ENCODE measurements at places on chromosomes 7 and 10.
A peak's percentile ranks its signal among the peaks of the same experiment; 100 is the strongest.

- no peak for DNase-seq
Measured at GRCh38 chr10:130029209-130029608, 65.1 kb upstream of the EBF3 start.

DNA sequence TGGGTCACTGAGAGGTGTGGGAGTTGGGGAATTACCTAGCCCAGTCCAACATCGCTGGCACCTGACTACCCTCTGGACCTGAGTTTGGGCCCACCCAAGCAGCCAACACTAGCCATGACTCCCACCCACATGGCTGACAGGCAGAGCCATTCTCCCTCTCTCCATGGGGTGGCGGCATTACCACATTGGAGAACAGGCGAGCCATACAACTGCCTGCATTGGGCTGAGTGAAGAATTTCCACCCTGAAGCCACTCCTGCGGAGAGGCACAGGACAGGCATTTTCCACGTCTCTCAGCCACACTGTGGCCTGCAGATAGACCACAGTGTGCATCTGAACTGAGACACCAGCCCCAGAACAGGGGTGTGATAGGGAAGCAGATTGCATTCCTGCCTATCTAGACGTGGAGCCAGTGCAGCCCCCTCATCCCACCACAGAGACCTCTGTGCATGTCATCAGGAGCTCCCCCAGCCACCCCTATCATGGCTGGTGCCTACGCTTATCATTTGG is 58.2 kb upstream of the ANTXRL start:
- DNase-seq: peak; percentile 76

- DNase-seq: no peak
Measured at GRCh38 chr10:520402-520787, 169.1 kb downstream of the DIP2C start.

DNA sequence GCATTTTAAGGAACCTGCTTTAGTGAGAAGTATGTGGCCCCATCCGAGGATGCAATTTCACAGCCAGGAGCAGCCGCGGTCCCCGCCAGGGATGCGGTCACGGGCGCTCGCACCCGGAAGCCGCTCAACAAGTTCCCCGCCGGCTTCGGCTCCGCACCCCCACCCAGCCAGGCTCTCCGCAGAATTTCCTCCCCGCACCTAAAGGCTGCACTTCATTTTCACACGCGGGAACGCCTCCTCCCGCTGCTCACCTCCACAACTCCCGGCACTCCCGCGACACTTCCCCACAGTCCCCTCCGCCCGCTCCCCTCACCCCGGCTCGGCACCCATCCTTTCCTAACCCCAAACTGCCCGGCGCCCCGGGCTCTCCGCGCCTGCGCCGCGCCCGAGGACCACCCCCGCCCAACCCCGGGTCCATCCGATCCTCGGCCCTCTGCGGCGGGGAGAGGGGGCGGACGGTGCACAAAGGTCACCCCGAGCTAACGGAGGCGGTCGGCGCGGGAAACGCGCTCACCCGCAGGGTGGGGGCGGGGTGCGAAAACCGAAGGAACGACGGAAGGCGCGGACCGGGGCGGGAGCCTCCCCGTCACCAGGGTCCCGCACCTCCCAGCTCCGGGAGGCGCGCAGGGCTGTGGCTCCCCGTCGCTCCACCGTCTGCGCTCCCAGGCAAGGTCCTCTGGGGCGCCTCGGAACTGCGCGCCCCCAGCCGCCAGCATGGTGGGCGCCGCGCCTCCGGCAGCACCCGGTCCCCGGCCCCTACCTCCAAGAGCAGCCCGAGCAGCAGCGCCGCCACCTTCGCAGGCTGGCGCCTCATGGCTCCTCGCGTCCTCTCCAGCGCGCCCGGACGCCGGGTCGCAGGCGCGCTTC is 558 bp downstream of the VOPP1 start:
- DNase-seq: peak; percentile 77

GRCh38 chr7:139304517-139304916 is 36.6 kb upstream of the FMC1 start:
- no peak for DNase-seq

DNA sequence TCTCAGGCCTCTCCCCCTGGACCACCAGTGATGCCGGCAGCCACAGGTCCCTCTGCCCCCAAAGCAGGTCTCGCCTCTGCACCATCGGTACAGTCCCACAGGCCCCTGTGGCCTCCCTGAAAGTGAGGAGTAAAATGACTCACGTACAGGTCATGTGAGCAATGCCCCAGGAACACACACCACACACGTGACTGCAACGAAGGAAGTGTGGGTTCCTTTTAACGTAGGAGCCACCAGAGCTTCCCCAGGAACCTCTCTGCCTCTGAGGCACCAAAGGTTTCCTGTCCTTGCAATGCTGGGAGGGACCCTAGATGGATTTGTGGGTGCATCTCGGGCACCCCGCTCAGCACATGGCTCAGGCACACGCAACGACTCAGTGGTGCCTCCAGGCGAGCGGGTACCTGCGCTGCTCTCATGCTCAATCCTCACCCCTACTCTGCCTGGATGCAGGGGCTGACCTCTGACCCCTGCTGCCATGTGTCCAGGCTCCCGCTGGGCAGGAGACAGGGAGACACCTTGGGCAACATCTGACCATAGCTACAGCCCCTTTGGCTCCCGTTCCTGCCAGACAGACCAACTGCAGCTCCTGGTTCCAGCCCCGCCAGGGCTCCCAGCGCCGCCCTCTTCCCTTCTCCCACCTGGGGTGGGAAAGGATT is 120.7 kb downstream of the PRKAG2 start:
- DNase-seq: peak; percentile 82

GRCh38 chr7:45160417-45160881 is 2.9 kb downstream of the RAMP3 start:
- no peak for DNase-seq
